ENCODE measurements at places on chromosomes 7 and 10.

DNA sequence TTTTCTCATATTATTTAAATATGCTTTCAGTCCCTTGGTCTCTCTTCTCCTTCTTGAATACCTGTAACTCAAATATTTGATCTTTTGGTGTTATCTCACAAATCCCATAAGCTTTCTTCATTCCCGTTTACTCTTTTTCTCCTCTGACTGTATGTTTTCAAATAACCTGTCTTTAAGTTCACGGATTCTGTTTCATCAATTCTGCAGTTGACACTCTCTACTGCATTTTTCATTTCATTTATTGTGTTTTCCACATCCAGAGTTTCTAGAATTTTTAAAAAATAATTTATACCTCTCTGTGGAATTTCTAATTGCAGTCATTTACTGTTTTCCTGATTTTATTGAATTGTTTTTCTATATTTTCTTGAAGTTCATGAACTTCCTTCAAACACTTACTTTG is 298.4 kb downstream of the PTPRN2 start:
- no peak for DNase-seq

DNA sequence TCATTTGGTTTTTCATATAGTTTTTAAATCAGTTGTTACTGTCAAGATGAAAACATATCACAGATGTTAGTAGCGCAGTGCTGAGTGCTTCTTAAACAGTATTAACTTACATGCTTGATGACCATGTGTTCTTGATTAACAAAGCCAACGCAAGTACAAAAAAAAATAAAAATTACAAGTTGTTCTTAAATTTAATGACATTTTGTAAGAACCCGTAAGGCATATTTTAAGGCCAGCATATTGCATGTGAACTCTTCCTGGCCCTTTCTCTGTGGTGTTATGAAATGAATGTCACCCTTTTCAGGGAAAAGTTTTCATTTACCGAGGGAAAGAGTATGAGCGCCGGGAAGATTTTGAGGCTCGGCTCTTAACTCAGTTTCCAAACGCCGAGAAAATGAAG is 140.4 kb upstream of the NPS start:
- no peak for DNase-seq

DNA sequence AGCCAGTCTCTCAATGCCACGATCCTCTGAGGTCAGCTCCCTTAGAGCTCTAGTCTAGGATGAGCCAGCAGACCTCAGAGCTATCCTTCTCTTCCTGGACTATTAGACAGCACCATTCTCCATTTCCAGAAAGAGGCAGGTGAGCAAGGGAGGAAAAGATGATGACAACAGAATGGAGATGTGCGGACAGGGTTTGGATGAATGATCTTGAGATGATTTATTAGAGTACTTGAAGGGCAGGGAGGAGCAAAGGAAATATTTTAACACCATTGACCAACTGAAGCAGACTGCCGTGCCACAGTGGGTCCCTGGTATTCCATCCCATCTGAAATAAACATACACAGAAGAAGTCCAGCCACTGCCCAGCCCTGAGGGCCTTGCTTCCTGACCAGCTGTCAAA is 94.3 kb downstream of the CFAP58 start:
- DNase-seq: no peak

DNA sequence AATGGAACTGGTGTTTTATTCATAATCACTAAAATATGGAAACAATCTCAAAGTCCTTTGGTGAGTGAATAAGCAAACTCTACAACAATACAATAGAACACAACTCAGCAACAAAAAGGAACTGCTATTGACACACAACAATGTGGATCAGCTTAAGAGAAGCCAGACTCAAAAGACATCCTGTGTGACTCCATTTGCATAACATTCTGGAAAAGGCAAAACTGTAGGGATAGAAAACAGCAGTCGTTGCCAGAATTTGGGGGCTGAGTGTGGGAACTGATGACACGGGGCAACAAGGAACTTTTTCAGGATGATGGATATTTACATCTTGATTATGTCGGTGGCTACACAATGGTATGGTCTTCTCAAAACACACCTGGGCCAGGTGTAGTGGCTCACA is 32.4 kb upstream of the SVIL start:
- no peak for DNase-seq

DNA sequence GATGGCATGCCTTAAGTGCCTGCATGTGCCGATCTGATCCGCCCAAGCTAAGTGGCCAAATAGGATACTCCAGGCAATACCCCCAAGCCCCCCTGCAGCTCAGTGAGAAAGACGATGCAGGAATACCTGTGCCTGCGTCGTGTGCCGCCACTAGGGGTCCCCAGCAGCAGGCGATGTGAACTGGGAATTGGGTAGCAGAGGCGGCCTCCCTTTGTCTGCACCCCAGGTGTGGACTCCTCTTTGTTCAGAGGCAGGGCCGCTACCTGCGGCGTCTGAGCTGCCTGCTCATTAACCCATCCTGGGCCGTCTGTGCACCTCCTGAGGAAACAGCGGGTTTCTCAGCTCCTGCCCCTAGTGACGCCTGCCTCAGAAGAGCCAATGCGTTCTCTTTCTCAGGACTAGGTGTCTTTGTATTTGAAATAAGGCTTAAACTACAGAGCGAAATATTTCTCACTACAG is 4.8 kb upstream of the CHN2 start:
- peak; percentile 54 for DNase-seq

DNA sequence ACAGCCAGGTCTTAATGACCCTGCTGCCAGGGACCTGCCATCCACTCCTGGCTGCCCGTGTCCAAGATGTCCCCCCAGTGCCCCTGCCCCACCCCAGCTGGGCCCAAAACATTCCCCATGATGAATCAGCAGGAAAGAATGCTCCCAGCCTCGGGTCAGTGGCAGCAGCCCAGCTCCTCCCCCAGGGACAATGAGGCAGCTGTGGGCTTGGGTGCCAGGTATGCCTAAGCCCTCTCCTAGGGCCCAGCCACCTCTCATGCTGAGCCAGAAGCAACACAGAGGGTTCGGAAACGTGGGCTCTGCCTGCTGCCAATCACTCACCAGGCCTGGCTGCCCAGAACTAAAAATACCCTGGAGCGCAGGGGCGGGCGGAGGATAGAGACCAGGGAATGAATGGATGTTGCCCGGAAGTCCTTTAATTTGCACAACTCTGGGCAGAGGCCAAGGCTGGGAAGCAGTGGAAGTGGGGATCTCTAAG is 1.5 kb upstream of the LOXL4 start:
- DNase-seq: no peak

GRCh38 chr7:32298408-32299132 is 191.6 kb downstream of the LSM5 start:
- no peak for DNase-seq

DNA sequence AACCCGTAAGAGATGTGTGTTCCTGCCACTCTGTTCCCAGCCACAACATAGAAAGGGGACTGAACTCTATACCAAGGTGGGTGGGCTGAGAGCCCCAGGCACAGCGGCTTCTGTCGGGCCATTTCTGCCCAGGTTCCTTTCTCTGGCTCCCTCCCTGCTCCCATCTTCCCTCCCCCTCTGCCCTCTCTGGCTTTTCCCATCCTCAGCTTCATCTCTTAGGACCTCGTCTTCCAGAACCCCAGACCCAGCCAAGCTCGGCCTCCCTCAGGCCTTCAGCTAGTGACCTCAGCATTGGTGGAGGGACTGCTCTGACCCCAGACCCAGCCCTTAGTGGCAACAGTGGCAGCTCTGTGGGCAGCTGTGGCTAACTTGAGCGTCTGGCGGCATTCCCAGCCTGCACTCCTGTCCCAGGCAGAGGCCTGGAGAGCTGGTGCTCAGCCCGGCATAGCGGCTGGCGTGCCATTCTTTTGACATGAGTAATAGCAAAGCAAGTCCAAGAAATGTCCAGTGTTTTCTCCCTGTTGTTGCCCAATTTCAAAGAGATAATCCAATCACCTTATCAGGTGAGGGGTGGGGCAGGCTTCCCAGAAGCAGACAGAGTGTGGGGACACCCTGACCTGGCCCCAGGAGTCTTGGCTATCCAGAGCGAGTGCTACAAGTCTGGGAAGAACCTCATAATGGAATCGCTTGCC is 15.9 kb downstream of the PTPRE start:
- DNase-seq: no peak

DNA sequence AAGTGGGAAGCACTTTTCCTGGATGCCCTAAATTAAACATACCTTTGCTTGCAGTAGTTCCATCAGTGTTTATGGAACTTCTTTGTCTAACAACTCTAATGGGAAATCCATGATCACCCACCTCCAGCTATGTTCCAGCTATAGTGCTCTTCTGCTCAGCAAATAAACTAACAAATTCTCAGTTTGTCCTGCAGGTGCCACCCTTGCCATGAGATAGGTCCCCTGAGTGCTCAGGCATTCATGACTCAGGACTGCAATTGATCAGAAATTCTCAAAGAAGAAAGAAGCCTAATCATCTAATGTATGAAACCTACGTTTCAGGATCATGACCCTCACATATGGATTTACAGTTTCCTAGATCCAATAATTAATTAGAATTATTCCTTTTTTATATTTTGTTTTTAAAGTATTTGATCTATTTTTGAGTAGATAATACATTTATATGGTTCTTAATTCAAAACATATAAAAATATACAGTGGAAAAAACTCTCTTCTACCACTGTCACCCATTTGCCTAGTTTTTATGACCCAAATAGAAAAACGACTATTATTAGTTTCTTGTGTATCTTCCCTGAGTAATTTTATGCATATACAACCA is 48.7 kb upstream of the DYNC1I1 start:
- no peak for DNase-seq

GRCh38 chr10:126902157-126902556 is 3.1 kb upstream of the DOCK1 start:
- no peak for DNase-seq
